ENCODE measurements at places on chromosomes 16 and 17.
A peak's percentile ranks its signal among the peaks of the same experiment; 100 is the strongest.

- no peak for DNase-seq
Measured at GRCh38 chr16:53374800-53375199, 59.5 kb upstream of the RBL2 start.

GRCh38 chr16:79768276-79768970, 167.9 kb upstream of the MAF start:
- peak; percentile 10 for DNase-seq

- no peak for DNase-seq
Measured at GRCh38 chr17:56793531-56793930, 40.2 kb downstream of the C17orf67 start.

GRCh38 chr17:17835415-17836249, 1.2 kb downstream of the SREBF1 start:
- DNase-seq, result no peak

- DNase-seq, result no peak
Measured at GRCh38 chr17:77385750-77386501, 245.2 kb downstream of the SEC14L1 start.

DNA sequence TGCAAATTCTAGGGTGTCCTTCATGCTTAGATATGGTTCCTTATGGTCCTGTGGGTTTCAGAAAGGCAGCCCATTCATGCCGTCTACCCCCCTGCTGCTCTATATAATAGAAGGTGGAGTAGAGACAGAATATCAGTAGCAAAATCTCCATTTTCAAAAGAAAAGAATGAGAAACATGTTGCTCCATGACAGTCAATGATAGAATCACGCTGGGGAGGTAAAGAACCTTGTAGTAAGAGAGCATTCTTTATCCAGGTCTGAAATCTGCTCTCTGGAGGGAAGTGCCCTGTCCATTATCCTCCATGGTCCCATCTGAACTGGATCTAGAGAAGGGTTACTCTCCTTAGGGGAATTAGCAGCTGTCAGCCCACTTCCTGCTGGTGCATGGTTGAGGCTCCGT, 272.8 kb downstream of the WWOX start:
- DNase-seq, result no peak

- no peak for DNase-seq
Measured at GRCh38 chr16:20866801-20867200, 33.4 kb downstream of the DCUN1D3 start.

DNA sequence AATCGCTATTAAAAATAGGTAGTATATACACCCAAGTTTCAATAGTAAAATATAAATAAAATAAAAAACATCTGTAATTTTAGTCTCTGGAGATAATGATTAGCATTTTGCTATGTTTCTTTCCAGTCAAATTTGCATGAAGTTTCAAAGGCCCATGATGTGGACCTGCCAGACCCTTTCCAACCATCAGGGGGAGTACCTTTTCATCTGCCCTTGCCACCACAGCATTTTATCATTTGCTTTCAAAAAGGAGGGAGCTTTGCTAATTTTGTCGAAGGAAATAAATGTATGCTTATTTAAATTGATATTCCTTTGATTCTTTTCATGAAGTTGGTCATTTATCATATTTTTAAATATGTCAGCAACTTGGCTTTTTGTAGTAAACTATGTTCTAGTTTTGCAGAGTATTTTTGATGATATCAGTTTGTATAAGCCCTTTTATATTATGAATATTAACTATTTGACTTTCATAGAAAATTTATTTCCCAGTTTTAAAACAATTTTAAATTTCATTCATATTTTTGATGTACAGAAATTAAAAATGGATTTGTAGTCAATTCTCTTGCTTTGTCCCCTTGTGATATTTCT, 115.2 kb upstream of the NETO2 start:
- peak; percentile 71 for DNase-seq

DNA sequence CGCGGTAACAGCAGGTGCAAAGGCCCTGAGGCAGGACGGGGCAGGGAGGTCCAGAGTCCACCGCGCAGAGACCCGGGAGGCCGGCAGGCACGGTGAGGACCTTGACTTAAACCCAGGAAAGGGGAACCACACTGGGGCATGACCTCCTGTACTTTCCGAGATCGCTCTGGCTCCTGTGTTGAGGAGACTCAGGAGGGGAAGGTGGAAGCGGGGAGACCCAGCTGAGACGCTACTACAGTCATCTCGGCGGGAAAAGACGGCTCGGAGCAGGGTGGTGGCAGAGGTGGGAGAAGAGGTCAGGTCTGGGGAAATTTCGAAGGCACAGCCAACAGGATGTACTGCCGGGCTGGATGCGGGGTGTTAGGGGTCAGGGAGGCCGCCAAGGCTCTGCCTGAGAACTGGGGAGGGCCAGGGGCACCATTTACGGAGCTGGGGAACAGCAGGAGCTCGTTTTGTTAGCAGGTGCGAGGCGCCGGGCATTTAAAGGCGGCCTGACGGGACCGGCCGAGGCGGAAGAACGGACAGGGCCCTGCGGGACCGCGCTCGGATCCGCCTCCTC, 22.3 kb downstream of the NPTX1 start:
- peak; percentile 19 for DNase-seq

DNA sequence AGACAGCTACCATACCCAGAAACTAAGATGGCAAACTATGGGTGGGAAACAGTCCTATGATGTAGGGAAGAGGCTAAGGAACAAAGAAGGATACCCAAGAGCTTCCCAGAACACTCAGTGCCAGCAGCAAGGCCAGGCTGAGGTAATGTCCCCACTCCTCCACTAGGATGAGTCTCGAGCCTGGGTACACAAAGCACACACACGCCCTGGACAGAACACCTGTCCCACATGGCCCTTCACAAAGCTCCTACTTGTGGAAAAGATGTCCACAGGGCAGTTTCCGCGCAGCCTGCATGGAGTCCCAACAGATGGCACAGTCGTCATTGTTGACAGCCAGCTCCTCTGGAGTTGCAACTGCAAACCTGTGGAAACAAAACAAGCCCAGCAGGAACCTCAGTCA, 23.9 kb downstream of the AMFR start:
- DNase-seq, result peak; percentile 46

- DNase-seq, result no peak
Measured at GRCh38 chr17:63136369-63137012, 170.5 kb downstream of the TANC2 start.
